Stimulated activated CD4-positive, alpha-beta T cell treated with anti-CD3 and anti-CD28 coated beads, Interleukin-15, amount 100 ng/mL, for 1 hour (primary cell): ENCODE measurements at places on chromosomes 5 and 9.

- DNase-seq, result no peak
Measured at GRCh38 chr9:86798966-86799365, 148.3 kb downstream of the GAS1 start.

GRCh38 chr9:34171753-34172535 is 6.9 kb upstream of the UBAP1 start:
- DNase-seq, result no peak

GRCh38 chr9:91795598-91796241 is 154.3 kb downstream of the ROR2 start:
- no peak for DNase-seq

DNA sequence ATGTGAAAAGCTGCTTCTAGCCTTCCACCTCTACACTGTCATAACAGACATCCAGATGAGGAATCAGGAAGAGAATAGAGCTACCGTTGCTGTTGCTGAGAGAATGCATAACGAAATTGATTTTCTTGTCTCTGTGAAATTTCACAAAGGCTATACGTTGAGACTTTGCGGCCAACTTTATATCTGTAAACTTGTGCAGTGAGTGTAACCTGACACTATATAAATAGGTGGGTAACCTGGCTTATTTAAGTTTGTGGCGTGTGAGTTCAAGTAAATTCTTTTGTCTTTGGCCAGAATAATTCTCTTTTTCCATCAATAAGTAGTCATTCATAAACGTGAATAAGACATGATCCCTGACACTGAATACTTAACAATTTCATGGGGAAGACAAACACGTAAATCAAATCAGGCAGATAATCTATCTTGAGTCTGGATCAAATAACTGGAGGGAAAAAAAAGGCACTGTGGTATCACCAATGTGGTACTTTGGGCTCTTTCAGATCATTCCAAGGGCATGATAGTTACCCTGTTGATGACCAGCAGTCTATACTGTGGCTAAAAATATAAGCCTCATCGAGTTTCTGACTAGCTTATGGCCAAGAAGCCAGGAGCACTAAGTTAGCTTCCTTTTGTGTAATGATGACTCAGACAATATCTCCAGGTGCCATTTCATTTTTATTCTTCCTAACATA is 98.2 kb upstream of the RASA1 start:
- DNase-seq, result no peak

- no peak for DNase-seq
Measured at GRCh38 chr5:41559184-41559583, 48.8 kb upstream of the PLCXD3 start.

DNA sequence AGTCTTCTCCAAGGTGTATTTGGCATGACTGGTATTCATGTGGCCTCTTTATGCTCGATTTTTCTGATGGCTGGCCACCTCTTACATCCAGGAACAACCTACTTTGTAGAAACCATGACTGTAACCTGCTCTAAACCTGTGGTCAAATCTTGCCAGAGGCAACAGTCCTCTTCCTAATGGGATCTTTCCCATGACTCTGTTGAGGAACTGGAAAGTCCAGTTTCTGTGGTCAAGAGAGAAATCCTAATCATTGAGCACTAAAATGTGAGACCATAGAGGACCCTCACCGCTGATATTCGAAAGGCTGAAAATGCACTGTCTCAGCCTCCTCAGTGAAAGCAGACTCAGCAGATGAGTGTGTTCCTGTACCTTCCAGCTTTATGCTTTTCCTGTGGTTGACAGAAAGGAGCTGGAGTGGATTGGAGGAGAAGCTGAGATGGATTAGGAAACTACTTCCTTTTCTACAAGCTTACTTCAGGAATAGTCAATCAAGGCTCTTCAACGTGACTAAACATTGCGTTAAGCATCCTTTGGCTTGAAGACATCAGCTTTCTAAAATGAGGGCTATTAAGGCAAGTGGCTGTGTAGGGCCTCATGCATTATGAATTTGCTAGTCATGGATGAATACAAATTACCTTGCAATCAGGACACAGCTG is 69.7 kb upstream of the DAPK1 start:
- DNase-seq, result no peak

- no peak for DNase-seq
Measured at GRCh38 chr9:11023201-11023600, 410.4 kb upstream of the PTPRD start.

GRCh38 chr5:153470736-153471135 is 19.7 kb upstream of the GRIA1 start:
- no peak for DNase-seq

GRCh38 chr9:128099231-128099931 is 28.1 kb downstream of the PTGES2 start:
- DNase-seq, result no peak

GRCh38 chr9:88460587-88461332 is 72.5 kb downstream of the SPIN1 start:
- DNase-seq, result no peak

DNA sequence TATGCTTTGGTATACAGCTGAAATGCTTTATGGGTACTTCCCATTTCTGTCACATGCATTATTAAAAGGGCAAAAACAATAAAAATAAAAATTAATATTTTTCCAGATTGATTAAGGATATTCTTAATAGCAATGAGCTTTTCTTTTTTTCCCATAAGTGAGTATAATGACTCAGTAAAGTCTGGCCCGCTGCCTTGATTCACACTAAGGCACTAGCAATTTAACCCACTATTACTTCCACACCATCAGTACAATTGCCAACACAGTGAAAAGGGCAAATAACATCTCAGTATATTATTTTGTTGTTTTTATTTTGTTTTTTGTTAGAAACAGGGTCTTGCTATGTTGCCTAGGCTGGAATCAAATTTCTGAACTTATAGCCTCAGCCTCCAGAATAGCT is 150.1 kb downstream of the RNF180 start:
- DNase-seq, result no peak

DNA sequence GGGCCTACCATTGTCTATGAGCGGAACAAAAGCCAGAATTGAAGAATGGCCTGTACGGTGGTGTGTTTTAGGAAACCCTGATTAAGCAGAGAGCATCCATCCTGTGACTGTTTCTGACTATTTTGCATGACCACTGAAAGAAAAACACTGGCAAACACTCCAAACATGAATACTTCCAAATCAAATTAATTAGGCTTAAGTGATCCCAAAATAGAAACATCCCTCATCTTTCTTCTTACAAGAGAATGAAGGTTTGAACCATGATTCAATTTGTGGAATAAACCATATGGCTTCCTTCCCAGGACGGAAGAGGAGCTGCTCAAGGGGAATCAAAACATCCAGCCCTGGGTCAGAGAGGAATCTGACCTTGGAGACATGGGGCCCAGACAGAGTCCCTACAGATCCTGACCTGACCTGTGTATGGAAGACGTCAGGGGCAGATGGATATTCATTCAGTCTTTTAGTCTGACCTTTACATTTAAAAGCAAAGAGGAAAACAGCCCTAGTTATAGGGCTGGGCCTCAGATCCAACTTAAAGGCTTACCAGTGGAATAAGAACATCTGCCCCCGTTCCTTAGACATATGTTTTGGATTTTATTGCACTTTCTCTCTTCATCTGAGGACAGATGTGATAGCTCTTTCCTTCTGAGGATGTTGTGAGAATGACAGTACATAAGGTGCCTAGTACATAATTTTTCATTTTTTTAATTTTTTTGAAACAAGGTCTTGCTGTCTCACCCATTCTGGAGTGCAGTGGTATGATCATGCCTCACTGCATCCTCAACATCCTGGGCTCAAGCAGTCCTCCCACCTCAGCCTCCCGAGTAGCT is 17.6 kb upstream of the RECK start:
- DNase-seq, result no peak

DNA sequence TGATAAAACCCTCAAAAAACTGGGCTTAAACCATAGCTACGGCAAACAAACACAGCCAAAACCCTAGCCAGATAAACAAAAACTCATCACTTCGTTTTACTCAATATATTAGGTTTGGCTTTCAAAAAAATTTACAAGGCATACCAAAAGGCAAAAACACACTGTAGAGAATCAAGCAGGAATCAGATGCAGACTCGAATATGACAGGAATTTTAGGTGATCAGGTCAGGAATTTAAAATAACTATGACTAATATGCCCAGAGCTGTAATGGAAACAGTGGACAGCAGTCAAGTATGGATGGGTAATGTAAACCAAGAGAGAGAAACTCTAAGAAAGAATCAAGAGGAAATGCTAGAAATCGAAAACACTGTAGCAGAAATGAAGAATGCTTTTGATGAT is 26.5 kb upstream of the DOCK2 start:
- DNase-seq, result no peak

DNA sequence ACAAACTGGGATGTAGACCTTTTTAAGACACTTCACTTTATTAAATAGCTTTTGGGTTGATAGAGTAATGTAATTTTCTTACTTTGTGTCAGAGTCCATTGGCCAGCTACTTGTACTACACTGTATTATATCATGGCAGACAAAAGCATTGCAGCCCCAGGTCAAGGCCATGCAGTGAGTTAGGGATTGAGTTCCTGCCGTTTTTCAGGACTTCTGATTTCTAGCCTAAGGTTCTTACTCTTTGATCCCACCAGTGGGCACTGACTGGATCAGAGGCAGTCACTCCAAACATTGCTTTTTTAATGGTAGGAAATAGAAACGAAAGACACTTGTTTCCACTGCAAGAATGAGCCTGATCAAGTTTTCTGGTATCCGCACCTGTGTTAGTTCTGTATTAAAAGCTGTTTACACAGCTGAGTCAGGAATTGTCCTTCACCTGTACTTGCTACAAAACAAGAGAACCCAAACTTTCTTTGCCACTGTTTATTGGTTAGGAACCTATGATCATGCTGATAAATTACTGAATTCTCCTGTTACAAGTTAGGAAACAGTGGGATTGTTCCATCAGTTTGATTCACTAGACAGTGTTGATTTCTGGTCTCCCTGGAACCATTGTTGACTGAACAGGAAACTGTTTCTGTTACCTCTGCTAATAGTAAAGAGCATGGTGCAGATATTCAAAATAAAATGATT is 22.1 kb downstream of the LRRC70 start:
- no peak for DNase-seq

DNA sequence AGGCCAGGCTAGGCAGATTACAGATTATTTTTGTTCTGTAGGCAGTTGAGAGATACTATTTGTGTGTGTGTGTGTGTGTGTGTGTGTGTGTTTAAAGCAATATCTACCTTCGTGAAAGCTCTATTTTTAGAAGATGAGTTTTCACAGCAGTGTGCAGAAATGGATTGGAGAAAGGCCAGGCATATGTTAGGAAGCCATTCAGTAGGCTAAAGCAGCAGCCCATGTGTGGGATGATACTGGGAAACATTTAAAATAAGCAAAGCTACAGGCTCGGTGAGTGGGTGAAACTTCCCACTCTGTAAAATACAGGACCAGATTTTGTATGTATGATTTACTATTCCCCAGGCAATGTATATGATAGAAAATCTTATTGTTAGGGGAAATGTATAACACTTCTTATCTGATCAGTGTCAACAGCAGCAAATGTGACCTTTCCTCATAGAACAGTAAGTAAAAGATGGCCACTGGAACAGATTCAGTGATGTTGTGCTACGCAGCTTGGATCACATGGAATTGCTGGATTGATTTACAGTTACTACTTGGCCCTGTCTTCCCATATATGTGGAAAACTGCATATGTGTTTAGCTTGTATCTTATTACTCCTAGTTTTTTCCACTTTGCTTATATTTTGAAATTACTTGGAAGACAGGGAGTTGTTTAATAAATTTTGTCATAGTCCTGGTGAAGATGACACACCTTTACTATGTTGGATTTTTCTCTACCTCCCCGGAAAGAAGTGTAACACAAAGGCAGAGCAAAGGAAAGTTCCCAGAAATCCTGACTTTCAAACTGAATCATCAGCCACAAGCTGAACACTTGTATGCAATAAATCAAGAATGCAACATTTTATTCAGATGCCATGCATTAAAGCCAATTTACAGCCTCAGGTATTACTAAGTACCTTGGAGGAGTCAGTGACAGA is 1077.7 kb upstream of the SEMA6A start:
- DNase-seq, result no peak
